ENCODE measurements at places on chromosomes 6 and 20.

GRCh38 chr20:7496394-7496991 is 443.8 kb downstream of the HAO1 start:
- DNase-seq, result no peak

DNA sequence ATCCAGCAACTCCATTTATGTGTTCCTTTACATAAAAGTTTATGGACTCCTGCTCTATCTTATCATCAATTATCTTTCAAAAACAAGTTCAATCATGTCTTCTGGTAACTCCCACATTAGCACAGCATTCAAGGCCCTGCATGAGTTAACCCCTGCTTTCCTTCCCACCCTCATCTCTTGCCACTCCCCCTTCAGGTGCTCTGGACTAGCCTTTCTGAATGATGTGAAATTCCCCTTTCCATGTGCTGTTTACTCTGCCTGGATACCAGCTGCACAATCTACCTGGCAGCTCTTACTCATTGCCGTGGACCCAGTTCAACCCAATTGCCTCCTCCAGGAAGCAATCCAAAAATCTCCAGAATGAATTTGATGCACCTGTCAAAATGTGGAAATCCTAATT is 11.9 kb downstream of the ADGRF4 start:
- DNase-seq, result no peak

DNA sequence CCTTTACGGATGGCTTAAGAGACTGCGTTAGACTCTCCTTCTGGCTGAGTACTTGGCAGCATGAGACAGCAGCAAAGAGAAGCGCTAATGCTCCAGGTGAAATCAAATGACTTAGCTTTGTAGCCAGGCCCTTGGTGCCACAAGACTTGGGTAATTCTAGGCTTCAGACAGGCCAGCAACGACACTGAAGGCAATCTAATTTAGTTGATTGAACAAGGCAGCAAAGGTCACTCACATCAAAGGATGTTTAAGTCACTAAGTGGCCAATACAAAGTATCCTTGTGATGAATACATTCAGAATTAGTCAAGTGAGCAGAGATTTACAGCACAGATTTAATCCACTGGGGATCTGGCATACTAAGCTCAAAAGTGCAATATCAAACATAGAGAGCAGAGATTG is 113.2 kb downstream of the FAM83B start:
- no peak for DNase-seq

DNA sequence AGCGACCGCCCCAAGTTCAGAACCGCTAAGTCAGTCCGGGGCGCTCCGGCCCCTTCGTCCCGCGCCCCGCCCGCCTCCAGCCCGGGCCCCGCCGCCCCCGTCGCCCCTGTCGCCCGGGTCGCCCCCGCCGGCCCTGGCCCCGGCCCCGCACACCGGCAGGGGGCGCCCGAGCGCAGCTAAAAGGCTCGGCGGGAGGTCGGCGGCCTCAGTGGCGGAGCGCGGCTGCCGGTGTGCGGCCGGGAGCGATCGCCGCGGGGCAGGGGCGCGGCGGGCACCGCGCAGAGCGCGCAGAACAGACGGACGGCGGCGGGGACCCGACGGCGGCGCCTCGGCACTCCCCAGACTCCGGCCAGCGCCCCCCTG is at the start of gene FNDC1:
Gene FNDC1, plus strand, starts transcription at position 208 of the 363 bp plus-strand sequence. CDS start 197 bp downstream, outside the sequence.
- peak; percentile 33 for DNase-seq

DNA sequence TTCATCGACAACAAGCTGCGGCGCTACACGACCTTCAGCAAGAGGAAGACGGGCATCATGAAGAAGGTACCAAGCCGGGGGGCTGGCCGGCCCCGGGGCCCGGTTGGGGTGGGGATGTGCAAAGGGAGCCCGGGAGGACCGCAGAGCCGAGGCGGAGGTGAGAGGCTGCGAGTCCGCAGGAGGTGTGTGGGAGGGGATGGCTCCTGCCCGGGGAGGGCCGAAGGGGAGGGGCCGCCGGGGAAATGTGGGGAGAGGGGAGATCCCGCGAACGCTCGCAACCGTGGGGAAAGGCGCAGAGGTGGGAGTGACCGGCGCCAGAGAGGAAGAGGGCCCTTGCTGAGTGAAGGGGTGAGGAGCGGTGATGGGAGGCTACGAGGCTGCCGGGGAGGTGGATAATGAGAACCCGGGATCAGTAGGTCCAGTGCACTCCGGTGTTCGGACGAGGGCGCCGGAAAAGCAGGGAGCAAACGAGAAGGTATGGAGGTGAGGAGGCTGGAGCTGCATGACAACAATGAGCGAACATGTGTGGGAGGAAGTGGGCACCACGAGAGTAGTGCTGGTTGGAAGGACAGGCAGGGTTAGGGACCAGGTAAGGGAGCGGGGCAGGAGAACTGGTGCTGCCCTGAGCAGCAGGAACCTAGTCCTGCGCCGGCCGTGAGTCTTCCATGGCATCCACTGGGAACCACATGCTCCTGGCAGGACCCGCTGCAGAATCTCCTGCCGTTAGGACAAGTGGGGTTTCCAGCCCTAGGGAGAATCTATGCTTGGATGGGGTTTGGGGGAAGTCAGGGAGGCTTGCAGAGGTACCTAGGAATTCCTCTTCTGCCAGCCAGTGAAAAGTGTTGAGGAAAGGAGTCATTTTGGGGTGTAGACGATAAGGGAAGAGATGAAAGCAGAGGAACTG is 1.3 kb downstream of the SRF start:
- DNase-seq, result peak; percentile 52

- DNase-seq, result no peak
Observed at GRCh38 chr6:25456249-25457040, 177.3 kb downstream of the CARMIL1 start.

GRCh38 chr6:52399511-52400312 is 20.4 kb upstream of the EFHC1 start:
- peak; percentile 67 for DNase-seq

DNA sequence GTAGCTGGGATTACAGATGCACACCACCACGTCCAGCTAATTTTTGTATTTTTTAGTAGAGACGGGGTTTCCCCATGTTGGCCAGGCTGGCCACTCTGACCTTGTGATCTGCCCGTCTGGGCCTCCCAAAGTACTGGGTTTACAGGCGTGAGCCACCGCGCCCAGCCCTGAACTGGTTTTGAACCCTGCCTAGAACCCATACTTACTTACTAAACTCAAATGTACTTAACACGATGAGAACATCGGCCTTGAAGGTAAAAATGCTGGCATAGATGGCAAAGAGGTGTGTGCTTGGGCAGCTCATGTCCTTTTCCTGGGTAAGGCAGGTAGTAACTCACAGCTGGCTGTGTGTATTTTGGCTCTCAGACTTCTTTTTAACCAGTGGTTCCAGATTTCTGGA is 3.2 kb upstream of the ARMC12 start:
- DNase-seq, result no peak

GRCh38 chr20:2402271-2402980 is 21.7 kb downstream of the TGM6 start:
- peak; percentile 8 for DNase-seq

DNA sequence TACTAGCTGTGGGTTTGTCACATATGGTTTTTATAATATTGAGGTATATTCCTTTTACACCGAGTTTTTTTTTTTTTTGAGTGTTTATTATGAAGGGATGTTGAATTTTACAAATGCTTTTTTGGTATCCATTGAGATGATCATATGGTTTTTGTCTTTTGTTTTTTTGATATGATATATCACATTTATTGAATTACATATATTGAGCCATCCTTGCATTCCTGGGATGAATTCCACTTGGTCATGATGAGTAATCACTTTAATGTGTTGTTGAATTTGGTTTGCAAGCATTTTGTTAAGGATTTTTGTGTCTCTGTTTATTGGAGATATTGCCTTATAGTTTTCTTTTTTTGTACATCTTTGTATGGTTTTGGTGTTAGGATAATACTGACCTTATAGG is 3.3 kb upstream of the ZNF337 start:
- no peak for DNase-seq

- no peak for DNase-seq
Observed at GRCh38 chr20:32574296-32575226, 10.6 kb downstream of the NOL4L start.

DNA sequence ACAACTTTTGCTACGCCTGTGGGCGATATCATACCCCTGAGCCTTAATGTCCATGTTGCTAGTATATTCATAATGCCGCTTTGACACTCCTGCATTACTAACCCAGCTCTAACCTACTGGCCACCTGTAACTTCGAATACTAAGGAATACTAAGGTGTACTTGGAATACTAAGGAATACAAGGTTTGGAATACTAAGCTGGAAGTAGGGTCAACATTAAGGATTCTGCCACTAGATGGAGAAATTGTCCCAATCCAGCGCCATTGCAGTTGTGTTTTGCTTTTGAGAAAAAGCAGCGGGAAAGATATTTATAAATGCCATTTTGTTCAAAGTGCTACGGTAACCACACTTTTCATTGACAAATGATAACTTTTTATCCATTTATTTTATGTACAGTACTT is 10.7 kb downstream of the TBXT start:
- DNase-seq, result no peak

DNA sequence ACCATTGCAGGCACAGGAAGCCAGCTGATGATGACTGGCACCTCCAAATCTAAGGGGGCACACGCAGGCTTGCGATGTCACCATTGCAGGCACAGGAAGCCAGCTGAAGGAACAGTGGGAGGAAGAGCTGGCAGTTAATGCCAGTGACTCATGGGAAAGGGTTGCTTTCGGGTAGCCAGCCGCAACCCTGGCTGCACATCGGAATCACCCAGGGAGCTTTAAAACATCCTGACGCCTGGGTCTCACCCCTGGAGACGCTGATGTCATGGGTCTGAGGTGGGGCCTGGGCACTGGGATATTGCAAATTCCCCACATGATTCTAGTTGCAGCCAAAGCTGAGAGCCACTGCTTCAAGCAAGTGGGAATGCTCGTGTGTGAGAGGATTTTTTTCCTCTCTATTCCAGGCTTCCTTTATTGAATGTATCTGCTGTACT is 16.1 kb upstream of the CCN6 start:
- DNase-seq, result no peak

DNA sequence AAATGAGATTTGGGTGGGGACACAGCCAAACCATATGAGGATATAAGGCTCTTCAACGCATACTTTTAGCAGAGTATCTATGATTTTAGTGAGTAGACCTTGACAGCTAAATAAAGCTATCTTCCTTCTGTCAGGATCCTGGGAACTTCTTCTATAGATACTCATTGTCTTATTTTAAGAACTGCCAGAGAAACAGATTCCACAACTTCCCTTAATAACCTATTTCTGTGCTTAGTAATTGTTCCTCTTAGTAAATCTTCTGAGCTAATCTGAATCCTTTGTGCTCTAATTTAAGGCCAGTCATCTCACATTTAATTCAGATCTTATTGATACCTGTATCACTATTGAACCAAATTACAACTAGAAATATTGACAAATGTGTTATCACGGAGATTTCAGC is 64.0 kb upstream of the CEP85L start:
- DNase-seq, result no peak

DNA sequence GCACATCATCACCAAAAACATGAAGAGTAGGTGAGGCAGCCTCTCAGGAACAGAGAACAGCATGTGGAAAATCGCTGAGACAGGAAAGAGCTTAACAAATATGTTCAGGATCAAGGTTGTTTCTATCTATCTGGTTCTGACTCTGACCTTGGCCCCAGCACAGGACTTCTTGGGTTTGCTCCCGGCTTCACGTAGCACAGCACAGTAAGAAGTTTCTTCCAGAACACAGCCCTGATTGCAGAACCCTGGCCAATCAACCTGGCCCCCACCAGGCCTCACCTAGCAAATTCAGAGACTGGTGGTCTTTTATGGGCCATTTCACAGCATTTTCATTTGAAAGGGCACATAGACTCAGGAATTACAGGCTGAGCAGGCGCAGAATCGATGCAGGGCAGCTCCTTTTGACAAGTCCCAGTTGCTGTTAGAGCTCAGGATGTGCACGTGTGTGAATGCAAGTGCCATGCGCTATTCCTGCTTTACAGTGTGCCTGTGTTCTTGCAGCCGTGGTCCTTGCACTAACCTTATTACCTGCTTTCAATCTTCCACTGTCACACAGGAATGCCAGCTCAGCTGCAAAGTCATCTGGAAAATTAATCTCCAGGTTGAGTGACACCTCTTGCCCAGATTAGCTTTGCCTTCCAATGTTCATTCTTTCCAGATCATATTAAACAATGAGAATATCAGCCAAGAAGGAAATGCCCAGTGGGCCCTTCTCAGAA is 100.5 kb upstream of the SLC2A12 start:
- DNase-seq, result no peak

GRCh38 chr6:56450882-56451739 is 191.6 kb downstream of the DST start:
- no peak for DNase-seq

GRCh38 chr20:16123623-16124022 is 449.6 kb downstream of the KIF16B start:
- no peak for DNase-seq

- DNase-seq, result no peak
Observed at GRCh38 chr20:10319855-10320254, 101.2 kb downstream of the SNAP25 start.

- no peak for DNase-seq
Observed at GRCh38 chr6:46029602-46030001, 13.9 kb upstream of the CLIC5 start.

DNA sequence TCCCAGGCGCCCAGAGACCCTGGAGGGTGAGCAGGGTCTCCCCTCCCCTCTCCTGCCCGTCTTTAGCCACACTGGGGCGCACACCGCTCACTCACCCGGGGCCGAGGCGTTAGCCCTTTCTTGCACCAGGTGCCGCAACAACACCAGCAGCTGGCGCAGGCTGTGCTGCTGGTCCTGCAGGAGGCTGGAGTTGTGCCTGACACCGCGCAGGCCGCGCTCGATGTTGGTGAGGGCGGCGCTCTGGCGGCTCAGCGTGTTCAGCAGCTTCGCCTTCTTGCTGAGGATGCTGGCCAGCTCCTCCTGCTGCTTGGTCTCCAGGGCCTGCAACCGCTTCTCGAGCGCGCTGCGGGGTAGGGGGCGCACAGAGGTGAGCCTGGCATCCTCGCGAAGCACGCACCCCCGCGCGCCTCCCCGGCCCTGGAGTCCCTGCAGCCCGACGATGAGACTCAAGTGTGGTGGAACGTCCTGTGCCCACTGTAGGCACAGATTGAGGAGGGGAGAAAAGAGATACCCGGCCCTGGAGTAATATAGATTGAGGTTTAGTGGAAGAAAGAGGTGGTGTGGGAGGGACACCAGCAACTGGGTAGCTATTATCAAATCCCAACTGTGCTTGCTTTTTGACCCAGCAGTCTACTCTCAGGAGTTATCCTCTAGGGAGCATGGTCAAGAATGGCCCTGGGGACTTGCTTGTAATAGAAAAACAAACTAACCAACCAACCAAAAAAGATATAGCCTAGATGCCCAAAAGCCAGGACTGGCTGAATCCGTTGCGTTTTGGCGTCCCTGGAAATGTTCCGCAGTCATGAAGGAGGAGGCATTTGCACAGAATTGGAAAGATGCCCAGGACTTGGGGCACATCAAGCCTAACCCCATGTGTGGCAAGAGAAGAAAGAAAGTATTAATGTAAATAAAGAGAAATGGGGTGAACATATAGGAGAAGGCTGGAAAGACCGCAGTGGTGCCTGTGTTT is 30.9 kb downstream of the ANGPT4 start:
- peak; percentile 5 for DNase-seq
